ENCODE measurements at places on chromosomes 13 and 19. TPM values are rescaled to one million over a fixed set of nuclear protein-coding genes. Genes with fewer than 3 reads are reported as not detected.

GRCh38 chr19:1590641-1591397 is 1.8 kb downstream of the MBD3 start:
- DNase-seq, result no peak

KLK8 gene
- not detected for total RNA-seq

ADAT3 gene
- total RNA-seq, result 2.1 TPM

SYNGR4 gene
- not detected for total RNA-seq

RFX1 gene
- 13.0 TPM for total RNA-seq

ZNF415 gene
- total RNA-seq, result 17.8 TPM

ZNF85 gene
- total RNA-seq, result 2.2 TPM

JSRP1 gene
- total RNA-seq, result 0.35 TPM

DNA sequence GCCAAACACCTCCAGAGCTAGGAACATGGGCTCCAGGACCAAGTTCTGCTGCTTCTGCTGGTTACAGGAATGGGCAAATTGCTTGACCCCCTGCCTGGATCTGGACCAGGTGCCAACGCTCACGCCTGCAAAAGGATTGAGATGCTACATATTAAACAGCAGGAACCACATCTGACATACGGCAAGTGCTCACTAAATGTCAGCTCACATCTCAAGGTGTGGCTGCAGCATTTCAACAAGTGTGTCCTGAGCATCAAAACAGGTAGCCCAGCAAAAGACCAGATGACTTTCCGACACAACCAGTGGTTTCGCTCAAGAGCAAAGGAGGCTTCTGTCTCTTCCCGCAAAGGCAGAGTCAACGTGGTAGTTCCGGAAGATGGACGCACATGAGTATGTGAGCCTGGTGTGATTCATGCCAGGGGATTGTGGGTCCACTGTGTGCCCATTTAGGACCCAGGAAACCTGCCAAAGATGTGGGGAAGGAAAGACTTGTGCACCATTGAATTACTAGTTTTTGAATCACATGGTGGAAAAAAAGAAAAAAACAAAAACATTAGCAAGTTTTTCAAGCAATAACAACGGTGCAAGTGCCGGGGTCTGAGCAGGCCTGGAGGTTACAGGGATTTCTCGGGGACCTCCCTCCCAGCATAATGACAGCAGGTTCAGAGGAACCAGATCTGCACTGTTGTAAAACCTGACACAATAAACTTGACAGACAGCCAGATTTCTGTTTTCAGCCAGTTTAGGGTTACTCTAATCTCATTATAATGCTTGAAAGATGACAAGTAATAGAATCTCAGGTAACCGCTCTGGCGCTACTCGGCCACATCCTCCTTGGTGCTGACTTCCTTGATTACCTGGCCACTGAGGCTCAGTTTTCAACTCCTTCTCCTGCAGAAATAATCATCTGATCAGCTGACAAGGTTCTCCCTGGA is 77.9 kb downstream of the SOX1 start:
- no peak for DNase-seq

GRCh38 chr13:29522044-29522685 is 73.3 kb downstream of the SLC7A1 start:
- no peak for DNase-seq

TMIGD2 gene
- 0.24 TPM for total RNA-seq

DNA sequence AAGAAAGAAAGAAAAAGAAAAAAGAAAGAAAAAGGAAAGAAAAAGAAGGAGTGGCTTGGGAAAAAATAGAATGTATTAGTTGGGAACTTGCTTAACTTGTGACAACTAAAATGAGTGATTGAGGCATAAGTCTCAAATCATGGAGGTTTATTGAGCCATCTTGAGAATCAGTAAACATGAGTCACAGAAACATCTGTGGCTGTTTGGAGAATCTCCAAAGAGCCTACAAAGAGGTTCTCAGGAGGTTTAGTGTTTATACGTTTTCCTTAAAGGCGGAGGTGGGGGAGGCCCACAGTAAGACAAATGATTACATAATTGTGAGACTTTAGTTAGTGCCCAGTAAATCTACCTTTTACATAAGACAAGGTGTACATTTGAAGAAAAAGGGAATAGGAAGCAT is 38.6 kb downstream of the WDR87 start:
- no peak for DNase-seq

ZIK1 gene
- total RNA-seq, result 3.8 TPM
